Anterior cingulate cortex (tissue), 58 donors: ENCODE measurements at places on chromosomes 3 and 15.
A peak's percentile ranks its signal among the peaks of the same experiment; 100 is the strongest.

GRCh38 chr15:33021806-33022389 is 172.6 kb downstream of the FMN1 start:
- no peak for DNase-seq

DNA sequence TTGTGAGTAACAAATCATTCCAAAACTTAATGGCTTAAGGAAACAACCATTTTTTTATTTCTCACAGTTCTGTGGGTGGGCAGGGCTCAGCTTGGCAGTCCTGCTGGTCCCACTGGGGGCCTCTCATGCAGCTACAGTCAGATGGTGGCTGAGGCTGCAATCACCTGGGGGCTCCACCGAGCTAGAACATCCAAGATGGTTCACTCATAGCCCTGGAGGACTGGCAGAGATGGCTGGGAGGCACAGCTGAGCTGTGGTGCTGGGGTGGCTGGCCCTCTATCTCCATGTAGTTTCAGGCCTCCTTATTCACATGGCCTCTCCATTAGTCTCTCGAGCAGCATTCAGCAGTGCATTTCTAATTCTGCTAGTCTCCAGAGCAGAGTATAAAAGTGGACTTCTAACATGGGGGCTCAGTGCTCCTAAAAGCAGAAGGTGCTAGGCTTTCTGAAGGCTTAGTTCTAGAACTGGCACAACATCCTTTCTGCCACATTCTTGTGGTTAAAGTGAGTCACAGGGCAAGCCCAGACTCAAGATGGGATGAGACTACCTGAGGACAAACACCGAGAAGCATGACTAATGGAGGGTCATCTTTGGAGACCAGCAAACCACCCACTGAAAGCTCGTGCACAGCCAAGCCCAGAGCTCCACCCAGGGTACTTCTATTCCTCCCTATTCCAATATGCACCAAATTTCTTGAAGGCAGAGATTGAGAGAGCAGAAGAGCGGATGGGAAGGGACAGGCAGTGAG is 6.3 kb downstream of the CAV3 start:
- DNase-seq, result no peak

GRCh38 chr3:58251631-58252035 is 14.0 kb downstream of the ABHD6 start:
- DNase-seq, result no peak

GRCh38 chr3:20861454-20861853 is 675.4 kb upstream of the SGO1 start:
- no peak for DNase-seq

- DNase-seq, result no peak
Observed at GRCh38 chr3:189655617-189656016, 24.4 kb downstream of the TP63 start.

DNA sequence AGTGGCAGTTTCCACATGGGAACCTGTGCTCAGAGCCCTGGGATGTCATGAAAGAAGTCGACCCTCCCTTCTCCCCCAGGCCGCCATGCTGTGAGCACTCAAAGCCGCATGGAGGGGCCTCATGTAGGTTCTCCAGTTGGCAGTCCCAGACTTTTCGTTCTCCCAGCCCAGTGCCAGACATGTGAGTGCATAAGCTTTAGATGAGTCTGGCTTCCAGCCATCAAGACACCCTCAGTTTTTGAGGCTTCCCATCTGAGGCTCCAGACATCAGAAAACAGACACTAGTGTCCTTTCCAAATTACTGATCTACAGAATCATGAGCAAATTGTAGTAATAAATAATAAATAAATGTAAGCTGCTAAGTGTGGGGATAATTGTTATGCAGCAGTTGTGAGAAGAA is 136.5 kb upstream of the AGBL1 start:
- DNase-seq, result no peak

GRCh38 chr15:77239882-77240608 is 169.1 kb upstream of the TSPAN3 start:
- DNase-seq, result no peak

DNA sequence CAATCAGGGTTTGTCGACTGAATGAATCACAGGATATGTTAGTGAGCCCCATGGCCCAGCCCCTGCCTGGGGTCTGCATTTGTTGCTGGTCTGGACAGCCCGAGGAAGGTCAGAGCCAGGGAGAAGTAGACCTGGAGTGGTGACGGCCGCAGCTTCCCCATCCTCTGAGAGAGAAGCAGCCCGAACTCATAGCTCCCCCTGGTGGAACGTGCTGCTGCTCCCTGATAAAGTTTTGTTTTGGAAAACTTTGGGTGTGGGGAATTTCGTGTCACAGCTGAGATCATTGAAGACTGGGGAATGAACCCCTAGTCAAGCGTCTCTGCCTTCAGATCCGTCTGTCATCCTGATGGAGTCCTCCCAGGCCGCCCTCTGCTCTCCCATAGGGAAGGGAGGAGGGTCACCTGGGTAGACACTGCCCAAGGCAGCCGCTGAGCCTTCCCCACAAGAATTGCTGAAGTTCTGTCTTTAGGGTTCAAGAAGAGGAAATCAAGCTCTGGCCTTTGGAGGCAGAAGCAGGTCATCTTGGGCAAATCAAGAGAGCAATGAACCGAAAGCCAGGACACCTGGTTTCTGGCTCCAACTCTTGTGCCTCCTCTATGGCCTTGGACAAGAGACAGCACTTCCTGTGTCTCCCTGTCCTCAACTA is 60.5 kb downstream of the GLDN start:
- DNase-seq, result peak; percentile 11

- DNase-seq, result no peak
Observed at GRCh38 chr3:103440539-103441203, 1005.9 kb downstream of the ZPLD1 start.

DNA sequence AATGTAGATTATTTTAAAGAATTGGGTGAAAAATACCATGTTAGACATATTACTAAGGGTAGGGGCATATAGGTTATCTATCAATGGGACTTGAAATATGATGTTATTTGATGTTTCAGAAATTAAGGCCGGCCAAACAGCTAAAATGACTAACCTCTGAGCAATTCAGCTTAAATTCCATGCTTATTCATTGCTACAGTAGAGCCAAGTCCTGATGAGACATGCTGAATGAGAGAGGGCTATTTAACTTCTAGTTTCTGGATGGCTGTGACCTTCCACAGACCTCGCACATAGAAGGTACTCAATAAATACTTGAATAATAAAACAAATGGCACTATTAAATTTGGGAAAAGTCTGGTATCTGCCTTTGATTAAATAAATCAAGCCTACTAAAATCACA is 175.6 kb upstream of the WNT5A start:
- no peak for DNase-seq

DNA sequence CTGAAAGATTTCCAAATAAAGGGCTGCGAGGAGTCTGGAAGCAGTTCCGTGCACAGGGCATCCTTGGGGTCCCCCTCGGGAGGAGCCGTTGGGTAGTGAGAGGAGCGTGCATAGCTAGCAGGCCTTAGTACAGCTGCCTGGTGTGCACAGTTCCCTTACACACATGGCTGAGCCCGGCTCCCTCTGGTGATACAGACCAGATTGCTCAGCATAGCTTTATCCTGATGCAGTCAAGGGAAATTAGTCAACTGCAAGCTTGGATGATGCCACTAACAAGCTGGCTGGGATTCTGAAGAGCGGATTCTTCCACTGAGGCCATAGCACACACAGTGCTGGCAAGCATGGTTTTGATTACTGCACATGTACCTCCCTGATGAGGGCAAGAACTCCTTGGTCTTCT is 349.4 kb downstream of the LRTM1 start:
- DNase-seq, result no peak

GRCh38 chr3:169430707-169431404 is 232.7 kb downstream of the MECOM start:
- no peak for DNase-seq

- DNase-seq, result no peak
Observed at GRCh38 chr15:85005319-85005718, 23.7 kb downstream of the PDE8A start.

GRCh38 chr15:66638377-66638776 is 63.7 kb upstream of the SMAD6 start:
- DNase-seq, result no peak

DNA sequence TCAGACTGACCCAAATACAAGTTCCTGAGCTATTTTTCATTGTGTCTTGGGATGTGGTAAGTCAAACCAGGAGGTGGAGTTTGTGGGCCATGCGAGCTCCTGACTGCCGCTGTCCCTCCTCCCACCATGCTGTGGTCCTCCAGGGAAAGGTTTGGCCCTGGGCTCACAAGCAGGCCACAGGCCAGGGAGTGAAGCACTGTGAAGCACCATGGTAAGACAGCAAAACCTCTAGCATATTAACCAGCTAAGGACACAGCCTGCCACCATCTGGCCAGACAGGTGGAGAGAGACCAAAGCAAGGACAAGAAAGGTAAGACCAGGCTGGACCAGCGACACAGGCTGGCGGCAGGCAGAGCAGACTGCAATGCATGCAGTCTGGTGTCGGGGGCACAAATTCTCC is 15.3 kb downstream of the RAB43 start:
- no peak for DNase-seq

DNA sequence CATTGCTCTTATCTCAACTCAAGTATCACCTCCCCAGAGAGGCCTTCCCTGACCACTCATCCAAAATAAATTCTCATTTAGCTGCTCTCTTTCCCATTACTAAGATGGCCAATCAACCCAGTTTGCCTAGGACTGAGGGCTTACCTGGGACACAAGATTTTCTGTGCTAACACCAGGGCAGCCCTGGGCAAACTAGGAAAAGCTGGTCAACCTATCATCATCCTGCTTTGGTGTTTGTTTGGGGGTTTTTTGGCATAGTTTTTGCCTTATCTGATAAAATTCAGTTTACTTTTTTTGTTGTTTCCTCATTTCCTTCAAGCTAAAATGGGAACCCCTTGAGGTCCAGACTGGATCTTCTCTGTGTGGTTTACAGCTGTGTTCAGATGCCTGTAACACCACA is 131.4 kb upstream of the NR2F2 start:
- DNase-seq, result no peak

- DNase-seq, result no peak
Observed at GRCh38 chr3:11556851-11557644, 86.7 kb downstream of the VGLL4 start.

DNA sequence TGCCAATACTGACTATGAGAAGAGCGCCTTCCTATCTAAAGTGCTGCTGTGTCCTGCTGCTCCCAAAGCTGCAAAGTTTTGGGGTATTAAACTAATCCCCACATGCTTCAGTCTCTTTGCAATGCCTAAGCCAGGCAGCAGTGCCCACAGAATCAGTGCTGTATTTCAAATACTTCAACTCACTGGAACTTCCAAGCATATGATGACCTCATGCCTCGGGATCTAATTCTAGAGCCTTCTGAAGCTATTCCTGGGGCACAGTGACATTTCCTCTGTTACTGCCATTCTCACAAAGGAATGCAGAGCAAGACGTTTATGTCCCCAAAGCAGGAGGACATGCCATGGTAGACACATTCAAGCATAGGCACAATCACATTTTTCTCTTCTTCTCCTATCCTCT is 78.5 kb downstream of the CD200 start:
- DNase-seq, result no peak

DNA sequence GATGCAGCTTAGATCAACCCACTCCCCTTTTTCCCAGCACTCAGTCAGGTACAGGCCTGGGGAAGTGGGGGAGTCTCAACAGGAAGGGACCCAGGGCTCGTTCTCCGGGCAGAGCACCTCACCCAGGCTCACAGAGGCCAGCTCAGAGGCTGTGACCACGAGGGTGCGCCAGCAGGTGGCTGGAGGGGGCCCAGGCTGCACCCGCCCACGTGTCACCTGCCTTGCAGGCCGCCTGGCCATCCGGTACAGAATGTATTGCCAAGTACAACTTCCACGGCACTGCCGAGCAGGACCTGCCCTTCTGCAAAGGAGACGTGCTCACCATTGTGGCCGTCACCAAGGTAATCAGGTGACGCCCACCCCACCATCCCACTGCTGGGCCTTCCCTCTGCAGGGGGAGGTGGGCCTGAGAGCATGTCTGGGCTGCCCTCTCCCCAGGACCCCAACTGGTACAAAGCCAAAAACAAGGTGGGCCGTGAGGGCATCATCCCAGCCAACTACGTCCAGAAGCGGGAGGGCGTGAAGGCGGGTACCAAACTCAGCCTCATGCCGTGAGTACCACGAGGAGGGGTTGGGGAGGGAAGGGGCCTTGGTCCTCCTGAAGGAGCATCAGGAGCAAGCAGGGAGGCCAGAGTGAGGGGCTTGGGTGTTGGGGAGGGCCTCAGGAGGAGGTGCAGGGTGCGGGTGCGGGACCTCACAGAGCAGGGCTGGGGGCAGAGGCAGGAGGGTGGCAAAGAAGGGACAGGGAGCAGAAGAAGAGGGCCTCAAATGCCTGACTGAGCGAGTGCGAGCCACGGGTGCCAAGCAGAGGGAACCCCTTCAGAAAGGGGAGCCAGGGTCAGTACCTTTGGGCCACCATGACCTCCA is 14.0 kb upstream of the LMAN1L start:
- no peak for DNase-seq

- DNase-seq, result no peak
Observed at GRCh38 chr3:31948280-31948679, 32.8 kb downstream of the OSBPL10 start.

- no peak for DNase-seq
Observed at GRCh38 chr3:48120223-48120622, 68.0 kb downstream of the CDC25A start.

DNA sequence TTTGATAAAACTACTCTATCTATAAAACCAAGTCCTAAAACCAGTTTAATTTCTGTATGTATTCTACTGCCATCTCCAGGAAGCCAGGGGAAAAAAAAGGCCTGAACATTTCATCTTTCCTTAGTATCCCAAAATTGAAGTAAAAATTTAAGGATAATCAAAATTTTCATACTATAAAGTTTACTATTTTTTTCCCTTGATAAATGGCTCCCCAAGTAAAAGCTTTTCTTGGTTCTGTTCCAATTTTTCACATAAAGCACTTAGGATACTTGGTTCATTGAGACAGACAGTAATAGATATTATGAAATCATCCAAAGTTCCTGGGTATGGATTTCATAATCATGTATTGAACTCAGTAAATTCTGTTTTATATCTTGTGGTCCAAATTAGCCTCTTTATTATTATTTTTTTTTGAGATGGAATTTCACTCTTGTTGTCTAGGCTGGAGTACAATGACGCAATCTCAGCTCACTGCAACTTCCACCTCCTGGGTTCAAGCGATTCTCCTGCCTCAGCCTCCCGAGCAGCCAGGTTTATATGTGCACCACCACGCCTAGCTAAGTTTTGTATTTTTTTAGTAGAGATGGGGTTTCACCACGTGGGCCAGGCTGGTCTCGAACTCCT is 34.5 kb downstream of the ICE2 start:
- no peak for DNase-seq

GRCh38 chr3:10189557-10190354 is 25.0 kb downstream of the IRAK2 start:
- DNase-seq, result peak; percentile 71

DNA sequence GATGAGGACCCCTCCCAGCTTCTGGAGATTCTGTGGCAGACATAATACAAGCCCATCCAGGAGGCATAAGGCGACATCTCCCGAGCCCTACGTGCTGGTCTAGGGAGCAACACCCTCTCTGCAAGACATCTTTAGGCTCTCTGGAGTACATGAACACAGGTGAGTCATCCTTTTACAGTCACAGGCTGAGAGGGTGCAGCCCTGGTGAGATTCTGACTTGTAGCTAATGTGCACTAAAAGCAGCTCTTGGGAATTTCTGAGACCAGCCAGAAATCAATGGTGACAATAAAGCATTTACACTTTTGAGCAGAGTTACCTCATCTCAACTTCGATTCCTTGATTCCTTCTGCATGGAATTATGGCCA is 131.1 kb downstream of the XXYLT1 start:
- DNase-seq, result no peak

- DNase-seq, result peak; percentile 59
Observed at GRCh38 chr3:129305592-129306091, 27.0 kb downstream of the HMCES start.
